ENCODE measurements at places on chromosomes 6 and 20. TPM values are rescaled to one million over a fixed set of nuclear protein-coding genes. Genes with fewer than 3 reads are reported as not detected.
A peak's percentile ranks its signal among the peaks of the same experiment; 100 is the strongest.

DNA sequence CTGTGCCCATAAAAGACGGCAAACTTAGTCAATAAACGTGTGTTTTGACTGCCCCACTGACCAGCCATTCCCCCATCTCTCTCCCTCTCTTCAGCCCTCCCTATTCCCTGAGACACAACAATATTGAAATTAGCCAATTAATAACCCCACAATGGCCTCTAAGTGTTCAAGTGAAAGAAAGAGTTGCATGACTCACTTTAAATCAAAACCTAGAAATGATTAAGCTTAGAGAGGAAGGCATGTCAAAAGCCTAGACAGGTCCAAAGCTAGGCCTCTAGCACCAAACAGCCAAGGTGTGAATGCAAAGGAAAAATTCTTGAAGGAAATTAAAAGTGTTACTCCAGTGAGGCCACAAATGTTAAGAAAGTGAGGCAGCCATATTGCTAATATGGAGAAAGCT, 261.6 kb upstream of the TBX18 start:
- no peak for DNase-seq

- peak; percentile 91 for DNase-seq
Observed at GRCh38 chr6:157715728-157716164, 107.3 kb upstream of the SNX9 start.

DNA sequence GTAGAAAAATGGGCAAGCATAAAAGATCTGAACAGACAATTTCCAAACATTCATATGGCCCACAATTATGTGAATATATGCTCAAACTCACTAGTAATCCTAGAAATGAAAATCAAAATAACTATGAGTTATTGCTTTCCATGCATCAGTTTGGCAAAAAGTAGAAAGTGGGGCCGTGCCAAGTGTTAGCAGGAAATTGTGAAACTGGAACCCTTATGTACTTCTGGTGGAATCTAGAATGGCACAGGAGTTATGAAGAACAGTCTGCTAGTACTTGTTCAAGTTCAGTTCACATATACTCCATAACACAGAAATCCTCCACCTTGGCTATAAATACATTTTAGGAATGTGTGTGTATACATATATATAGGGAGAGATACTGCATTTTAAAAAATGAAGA, 89.8 kb downstream of the EYA2 start:
- DNase-seq: no peak

DNA sequence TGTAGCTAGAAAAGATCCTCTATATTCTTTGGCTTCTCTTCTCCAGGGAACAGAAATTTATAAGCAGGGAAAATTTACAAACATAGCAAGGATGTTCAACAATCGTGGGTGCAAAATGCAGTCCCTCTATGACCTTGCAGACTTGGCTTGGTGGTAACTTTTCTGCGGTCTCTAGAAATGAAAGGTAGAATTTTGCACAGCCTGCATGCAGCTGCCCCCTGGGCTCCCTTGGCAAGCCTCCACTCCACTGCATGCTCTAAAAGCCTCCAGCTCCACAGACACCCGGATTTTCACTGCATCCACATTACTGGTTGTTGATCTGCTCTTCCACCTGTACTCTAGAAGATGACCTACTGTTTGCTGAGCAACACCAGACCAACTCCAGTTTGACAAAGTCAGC, 236.5 kb upstream of the EYS start:
- no peak for DNase-seq

DNA sequence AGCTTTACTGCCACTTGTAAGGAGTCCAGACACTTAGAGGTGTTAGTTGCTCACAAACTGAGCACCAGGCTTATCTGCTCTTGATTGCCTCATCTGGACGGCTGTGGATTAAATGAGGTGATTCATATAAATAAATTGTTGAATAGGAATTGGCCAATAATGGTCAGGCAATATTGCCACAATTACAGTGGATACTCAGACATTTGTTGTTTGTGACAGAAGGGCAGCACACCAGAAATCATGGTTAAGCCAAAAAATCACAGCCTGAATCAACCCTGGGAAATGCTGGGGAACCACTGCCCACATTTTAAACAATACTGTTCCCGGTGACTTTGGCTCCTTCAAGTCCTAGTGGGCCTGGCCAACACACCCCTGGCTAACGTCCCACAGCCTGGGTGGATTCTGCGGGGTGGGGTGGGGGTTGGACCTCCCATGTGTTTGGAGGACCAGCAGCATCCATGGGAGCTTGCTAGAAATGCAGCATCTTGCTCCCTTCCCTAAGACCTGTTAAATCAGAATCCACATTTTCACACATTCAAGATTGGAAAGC, 29.5 kb upstream of the SPDEF start:
- no peak for DNase-seq

DNA sequence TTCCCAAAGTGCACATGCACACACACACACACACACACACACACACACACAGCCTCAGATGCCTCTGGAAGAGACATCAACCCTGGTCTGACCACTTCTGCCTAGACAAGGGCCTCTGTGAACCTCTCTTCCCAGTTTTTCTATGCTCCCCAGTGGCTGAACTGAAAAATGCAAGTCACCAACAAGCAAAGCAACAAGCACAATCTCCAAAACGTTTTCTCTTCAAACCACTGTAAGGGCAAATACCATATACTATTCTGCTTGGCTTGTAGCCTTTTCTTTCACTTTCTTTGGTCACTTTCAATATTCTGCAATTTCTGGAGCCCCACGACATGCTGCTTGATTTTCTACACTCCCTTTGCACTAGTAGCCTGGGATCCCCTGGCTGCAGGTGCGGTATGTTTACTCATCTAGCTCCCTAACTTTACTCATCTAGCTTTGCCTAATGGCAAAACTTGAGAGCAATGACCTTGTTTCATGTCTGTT, 121.4 kb upstream of the DST start:
- no peak for DNase-seq

GRCh38 chr20:1761116-1761515, 103.5 kb upstream of the SIRPG start:
- no peak for DNase-seq

GRCh38 chr20:48783533-48784272, 44.1 kb downstream of the PREX1 start:
- no peak for DNase-seq

DNA sequence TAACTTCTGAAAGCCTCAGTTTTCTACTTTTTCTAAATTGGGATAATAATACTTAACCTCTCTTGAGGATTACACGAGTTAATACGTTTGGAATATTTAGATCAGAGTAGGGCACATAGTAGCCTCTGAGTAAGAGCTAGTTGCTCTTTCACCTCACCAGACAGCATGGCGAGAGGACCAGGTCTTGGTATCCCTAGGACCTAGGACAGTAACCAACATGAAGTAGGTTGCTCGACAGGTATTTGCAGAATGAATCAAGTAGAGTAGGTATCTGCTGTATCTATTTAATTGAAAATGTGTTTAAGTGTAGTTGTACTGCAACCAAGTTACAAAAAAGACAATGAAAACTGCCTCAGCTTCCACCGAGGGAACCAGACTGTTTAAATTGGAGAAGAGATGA, 1.4 kb downstream of the CDC5L start:
- DNase-seq: no peak

DNA sequence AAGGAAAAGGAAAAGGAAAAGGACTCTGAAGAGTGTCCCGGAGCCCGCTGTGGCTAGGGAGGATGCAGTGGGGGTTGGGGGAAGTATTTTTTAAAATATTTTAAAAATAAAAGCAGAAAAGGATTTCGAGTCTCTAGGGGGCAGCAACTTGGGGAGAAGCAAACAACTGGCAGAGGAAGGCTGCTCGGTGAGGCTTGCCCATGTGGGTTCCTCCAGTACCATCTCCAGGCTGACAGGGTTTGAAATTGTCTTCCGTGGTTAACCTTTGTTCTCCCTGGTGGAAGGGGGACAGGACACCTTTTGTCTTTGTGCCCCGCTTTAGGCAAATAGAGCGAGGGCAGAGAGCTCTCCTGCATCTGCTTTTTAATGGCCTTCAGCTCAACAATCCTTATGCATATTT, 60.4 kb upstream of the SNX9 start:
- no peak for DNase-seq

GRCh38 chr6:50927800-50928199, 109.1 kb downstream of the TFAP2B start:
- DNase-seq: no peak

- DNase-seq: no peak
Observed at GRCh38 chr6:118752803-118753202, 101.4 kb upstream of the CEP85L start.

DNA sequence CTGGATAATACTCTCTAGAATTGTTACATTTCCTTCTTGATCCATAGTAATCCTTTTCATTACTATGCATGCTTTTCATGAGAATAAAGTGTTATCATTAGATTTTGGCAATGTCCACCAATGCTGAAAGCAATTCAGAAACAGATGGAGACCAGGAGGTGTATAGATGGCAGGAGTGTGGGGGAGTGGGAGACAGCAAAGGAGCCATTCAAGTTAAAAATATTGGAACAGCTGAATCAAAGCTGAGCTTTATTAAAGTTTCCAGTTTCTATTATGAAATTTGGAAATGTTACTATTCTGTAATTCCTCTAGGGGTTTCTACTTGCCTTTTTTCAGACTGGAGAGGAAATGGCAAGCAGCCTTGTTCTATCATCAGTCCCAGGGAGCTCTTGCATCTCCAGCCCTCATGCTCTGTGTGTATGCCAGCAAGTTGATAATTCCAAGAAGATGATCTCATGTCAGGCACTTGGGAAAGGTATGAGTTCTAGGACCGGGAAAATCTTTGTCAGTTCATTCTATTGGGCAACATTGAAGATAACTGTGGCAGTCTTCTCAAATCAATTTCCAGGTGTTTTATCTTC, 228.0 kb downstream of the CD109 start:
- peak; percentile 32 for DNase-seq

DNA sequence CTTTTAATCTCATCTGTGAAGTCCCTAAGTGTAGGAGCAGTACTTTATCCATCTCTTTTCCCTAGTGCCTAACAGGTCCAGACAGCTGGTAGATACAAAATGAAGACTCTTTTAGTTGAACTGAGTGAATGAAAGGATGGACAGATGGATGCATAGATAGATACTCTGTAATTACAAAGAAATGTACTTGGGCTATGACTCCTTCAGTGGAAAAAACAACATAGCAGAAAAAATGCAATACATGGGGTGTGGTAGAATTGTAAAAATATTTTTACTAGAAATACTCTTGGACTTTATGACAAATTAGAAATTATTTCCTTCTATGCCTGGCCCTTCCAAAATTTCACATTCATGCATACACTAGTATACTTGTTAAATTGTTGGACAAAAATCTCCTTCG, 29.3 kb downstream of the KCNQ5 start:
- no peak for DNase-seq

GRCh38 chr6:12892151-12892550, 175.6 kb downstream of the PHACTR1 start:
- no peak for DNase-seq

DNA sequence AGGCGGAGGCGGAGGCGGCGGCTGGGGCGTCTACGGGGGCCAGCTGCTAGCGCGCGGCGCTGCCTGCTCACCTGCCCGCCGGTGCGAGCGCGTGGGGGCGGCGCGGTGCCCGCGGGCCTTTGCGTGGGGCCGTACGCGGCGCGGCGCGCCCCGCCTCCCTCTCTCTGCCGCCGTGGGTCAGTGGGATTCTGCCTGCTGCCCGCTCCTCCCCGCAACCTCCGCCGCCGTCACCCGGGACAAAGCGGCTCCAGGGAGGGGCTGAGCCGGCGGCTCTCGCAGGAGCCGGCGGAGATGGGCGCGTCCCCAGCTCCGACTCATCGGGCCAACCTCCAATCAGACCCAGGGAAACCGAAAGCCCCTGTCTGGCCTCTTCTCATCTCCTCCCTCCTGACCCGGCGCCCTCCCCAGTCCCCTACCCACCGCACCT, at the start of gene RCAN2:
TSS of gene RCAN2 (minus strand) at position 249 of the 427 bp plus-strand sequence.
- DNase-seq: peak; percentile 59

- no peak for DNase-seq
Observed at GRCh38 chr6:153167061-153167891, 36.2 kb upstream of the RGS17 start.

- DNase-seq: no peak
Observed at GRCh38 chr6:165843568-165844113, 180.6 kb upstream of the PDE10A start.

DNA sequence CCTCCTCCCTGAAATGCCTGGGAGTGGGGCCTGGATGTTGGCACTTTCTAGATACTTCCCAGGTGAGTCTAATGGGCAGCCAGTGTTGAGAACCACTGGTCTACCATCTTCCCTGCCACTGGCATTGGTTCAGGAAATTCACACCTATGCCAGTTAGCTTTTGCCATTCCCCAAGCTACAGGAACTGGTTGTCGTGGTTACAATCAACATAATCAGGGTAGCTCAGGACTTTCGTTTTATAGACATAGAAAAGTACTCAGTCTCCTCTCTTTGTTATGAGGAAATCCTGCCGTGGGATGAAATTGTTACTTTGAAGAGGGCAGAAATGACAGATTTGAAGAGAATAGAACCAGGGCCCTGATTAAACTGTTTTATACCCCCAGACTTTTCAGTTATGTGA, 127.9 kb upstream of the FOXO3 start:
- no peak for DNase-seq

DNA sequence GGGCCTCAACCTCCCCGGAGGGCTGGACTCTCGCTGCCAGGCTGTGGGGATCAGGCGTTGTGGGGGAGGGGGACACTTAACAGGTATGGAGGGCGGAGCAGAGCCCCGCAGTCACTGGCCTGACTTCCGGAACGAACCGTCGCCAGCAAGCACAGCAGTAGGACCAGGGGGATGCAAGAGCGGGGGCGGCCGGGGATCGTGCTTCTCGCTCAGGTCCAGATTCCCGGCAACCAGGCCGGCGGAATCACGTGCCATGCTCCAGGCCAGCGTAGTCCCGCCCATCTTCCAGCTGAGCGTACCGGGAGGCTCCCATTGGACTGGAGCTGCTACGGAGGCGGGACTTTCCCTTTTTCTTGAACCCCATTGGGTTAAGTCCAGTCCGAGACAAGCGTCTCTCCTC, 10.0 kb upstream of the POU5F1 start:
- peak; percentile 33 for DNase-seq

DNA sequence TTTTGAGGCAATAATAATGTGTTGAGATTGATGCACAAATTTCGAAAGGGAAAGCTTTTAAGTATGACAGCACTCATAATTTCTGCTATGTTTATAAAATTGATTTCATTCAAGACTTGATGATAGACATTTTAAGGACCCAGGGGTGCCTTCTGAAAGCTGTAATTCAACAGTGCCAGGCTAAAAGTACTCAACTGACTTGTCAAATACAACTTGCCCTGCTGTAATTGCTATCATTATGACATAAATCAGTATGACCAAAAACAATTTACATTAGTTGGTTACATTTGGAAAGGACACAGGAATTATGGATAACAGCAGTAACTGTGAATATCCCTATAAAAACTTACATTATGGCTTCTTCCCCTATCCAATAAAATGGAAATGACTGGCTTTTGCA, 178.9 kb downstream of the MMUT start:
- DNase-seq: no peak

The POPDC3 gene
- not detected for total RNA-seq

The PLAGL2 gene
- total RNA-seq: 4.7 TPM

The GPANK1 gene
- 5.1 TPM for total RNA-seq

The C6orf62 gene
- 78.8 TPM for total RNA-seq

The GRIK2 gene
- total RNA-seq: 13.1 TPM

The ZSCAN31 gene
- total RNA-seq: 63.8 TPM

The IL17A gene
- 0.40 TPM for total RNA-seq

The C6orf58 gene
- not detected for total RNA-seq

The CLVS2 gene
- 6.2 TPM for total RNA-seq

Measured in uterus (tissue), 4 donors.